ENCODE measurements at places on chromosomes 11 and 22.
A peak's percentile ranks its signal among the peaks of the same experiment; 100 is the strongest.

DNA sequence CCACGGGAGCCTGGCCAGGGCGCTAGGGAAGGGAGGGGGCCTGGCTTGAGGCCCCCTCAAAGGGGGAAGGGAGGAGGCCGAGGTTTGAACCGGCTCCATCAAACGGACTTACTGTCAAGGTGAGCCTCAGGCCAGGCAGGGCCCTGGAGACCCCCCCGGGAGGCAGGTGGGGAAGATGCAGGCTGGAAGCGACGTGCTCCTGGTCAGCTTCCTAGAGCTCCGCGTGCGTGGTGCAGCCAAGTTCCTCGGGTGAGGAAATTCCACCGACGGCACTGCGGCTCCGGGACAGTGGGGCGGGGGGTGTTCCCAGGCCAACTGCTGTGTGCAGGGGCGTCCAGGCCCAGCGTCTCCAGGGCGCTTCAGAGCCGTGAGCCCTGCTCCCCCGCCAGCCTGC lies 7.2 kb upstream of the TRABD start:
- DNase-seq, result no peak

GRCh38 chr11:63680834-63681320 lies 423 bp upstream of the RTN3 start:
- no peak for DNase-seq

DNA sequence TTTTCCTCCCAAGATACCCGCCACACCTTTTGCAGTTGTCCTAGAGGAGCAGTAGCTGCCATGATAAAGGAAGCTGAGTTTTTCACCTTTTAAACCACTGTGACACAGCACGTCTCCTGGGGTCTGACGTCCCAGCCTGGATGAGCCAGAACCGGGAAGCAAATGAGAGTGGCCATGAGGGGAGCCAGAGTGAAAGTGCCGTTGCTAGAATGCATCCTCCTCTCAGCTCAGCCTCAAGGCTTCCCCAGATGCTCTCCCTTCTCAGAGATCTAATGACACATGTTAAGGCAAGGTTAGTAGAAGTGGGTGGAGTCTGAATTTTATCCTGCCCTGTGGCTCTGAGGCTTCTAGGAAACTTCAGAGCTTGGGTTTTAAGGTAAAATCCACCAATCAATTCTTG lies 23.4 kb upstream of the HTR3A start:
- DNase-seq, result no peak

GRCh38 chr11:1845561-1846452 lies 7.0 kb downstream of the TNNI2 start:
- DNase-seq, result no peak

GRCh38 chr11:6547177-6547576 lies 50.1 kb downstream of the DNHD1 start:
- no peak for DNase-seq

DNA sequence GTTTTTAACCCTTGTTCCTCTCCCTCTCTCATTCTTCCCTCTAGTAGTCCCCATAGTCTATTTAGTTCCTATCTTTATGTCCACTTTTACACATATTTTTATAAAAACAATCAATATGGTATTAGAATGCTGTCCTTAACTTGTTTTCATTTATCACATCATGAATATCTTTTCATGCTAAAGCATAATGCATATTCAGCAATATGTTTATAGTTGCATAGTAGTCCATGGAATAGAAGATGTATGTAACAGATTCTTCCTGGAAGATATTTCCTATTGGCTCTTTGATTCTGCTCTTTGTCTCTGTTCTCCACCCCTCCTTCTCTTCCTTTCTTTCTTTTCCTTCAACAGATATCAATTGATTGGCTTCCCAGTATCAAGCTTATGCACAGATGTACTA lies 1047.1 kb upstream of the TENM4 start:
- no peak for DNase-seq

DNA sequence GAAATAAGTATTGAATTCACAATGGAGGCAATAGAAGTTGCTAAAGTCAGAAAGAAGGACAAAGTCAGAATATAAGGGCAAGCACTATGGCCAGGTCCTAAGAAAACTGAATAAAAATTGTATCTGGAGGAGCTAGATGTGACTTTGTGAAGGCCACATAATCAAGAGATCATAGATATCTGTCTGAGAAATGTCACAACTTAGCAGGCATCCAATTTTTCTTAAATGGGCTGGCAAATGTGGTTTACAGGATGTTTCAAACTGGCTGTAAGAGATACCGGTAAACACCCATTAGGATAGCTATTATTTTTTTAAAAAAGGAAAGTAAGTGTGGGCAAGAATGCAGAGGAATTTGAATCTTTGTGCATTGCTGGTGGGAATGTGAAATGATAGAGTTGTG lies 303.1 kb upstream of the CHORDC1 start:
- DNase-seq, result no peak

DNA sequence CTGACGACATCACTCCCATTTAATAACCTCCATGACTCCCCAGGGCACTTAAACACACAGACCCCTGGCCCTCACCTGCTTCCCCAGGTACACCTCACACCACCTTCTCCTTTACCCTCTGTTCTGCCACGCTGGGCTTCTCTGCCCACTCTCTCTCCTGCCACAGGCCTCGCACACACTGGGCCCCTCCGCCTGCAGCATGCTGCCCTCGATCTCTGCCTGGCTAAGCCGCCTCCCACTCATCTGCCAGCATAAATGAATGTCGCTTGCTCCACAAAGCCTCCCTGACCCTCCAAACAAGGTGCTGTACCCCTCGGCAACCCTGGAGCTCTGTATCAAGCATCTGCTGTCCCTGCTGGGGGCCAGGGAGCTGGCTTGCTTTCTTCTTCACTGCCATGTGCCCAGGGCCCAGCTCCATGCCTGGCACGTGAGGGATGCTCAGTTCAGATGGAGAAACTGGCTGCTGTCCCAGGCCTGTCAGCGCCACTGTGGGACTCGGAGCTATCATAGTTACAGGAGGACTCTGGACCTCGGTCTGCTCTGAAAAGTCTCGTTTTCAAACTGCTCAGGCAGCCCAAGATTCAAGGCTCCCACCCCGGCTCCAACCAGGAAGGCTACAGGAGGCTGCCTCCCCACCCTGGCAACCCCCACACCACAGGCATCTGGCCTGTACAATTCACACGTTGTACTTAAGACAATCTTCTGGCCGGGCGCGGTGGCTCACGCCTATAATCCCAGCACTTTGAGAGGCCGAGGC lies 11.9 kb downstream of the TTLL1 start:
- DNase-seq, result no peak

DNA sequence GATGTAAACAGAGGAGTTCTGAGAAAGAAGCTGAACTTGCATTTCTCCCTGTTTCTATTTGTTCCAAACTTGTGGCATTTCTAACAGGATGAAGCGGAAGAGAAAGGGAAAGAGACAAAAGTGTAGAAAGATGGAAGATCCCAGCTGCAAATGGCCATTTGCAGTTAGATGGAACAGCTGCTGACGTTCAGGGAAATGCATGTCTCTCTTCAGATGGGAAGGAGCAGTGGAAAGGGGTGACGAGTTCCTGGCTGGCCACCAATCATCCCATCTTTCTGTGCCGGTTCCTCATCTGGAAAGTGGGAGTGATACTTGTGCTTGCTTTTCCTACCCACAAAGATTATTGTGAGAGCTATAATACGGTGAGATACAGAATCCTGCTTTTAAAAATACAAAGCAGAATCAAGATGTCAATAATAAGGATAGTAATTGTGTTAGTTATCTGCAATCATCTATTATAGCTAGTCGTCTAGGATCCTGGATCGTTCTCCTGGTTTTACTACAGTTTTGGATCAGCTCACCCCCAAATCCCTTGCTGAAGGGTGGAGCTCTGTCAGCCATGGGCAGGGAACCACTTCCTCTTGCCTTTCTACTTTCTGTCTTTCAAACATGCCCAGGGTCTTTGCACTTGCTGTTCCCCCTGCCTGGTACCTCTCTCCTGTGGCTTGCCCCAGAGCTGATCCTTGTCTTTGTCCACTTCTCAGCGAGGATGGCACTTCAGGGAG lies 1.2 kb upstream of the TIMP3 start:
- no peak for DNase-seq

GRCh38 chr11:362642-363442 lies 6.5 kb upstream of the B4GALNT4 start:
- DNase-seq, result no peak

DNA sequence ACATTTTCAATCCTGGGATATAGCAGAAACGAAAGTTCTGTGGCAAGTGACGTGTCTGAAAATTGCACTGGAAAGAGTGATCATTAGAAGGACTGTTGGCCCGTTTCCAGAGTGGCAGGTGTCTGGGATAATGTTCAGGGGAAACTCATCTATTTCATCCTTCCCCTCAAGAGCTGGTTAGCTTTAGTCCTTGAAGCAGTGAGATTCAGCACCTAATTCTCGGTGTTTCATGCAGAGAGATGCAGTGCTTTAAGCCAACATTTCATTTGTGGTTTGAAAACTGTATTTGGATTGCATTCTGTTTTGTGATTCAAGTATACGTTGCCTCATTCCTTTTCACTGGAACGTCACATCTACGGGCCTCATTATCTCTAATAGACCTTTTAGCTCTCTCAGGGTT lies 205.0 kb upstream of the RAG2 start:
- peak; percentile 49 for DNase-seq

DNA sequence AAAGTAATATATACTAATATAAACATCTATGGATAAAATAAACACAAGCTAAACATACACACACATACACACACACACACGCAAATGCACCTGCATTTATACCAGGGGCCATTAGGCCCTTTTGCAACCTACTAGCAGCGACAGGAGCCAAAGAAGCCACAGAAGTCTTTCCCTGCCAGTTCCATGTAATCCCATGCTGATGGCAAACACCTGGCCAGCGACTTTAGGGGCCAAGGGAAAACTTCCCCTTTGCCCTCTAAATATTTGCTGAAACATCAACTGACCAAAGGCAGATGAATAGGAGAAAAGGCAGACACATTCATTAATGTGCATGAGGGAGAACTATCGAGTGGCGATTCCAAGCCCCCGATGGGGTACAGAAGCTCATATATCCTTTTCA lies 14.8 kb upstream of the P2RY2 start:
- DNase-seq, result no peak

GRCh38 chr11:122663764-122664163 lies 8.2 kb downstream of the UBASH3B start:
- DNase-seq, result no peak

GRCh38 chr11:71432761-71433647 lies 15.2 kb downstream of the DHCR7 start:
- no peak for DNase-seq

GRCh38 chr22:48750826-48751440 lies 1076.7 kb downstream of the BRD1 start:
- no peak for DNase-seq

GRCh38 chr11:16363706-16364105 lies 7.4 kb upstream of the SOX6 start:
- no peak for DNase-seq
